ENCODE measurements at places on chromosomes 12 and 14. TPM values are rescaled to one million over a fixed set of nuclear protein-coding genes. Genes with fewer than 3 reads are reported as not detected.

DNA sequence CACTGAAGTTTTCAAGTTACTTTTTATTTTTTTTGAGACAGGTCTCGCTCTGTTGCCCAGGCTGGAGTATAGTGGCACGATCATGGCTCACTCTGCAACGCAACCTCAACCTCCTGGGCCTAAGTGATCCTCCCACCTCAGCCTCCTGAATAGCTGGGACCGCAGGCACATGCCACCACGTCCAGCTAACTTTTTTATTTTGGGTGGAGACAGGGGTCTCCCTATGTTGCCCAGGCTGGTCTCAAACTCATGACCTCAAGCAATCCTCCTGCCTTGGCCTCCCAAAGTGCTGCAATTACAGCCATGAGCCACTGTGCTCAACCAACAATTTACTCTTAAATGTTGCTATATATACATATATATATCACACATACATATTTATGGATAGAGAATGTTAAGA lies 27.4 kb upstream of the LGALS3 start:
- DNase-seq = no peak

Gene ATG2B
- total RNA-seq = 27.8 TPM

Gene RNASE7
- not detected for total RNA-seq

- DNase-seq = no peak
Measured at GRCh38 chr14:74259513-74259912, 20.3 kb downstream of the VSX2 start.

GRCh38 chr14:98896449-98896848 lies 375.5 kb downstream of the BCL11B start:
- DNase-seq = no peak

- no peak for DNase-seq
Measured at GRCh38 chr12:99997806-99998205, 13.1 kb upstream of the ANKS1B start.

DNA sequence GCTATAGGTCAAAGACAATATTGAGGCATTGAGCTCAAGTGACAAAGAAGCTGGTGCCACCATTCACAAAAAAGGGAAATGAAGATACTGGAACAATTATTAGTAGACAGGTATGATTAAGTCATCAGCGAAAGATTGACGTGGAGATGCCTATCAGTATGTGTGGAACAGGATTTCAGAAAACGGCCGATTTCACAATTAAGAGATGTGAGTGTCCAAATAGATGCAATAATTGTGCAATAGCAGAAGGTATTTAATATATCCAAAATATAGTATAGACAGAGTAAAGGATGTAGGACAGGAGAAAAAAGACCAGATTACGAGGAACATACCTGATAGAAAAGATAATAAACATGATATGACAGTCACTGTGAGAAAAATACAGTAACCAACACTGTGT lies 433.1 kb downstream of the C12orf50 start:
- no peak for DNase-seq

Gene KRT86
- total RNA-seq = 0.24 TPM

DNA sequence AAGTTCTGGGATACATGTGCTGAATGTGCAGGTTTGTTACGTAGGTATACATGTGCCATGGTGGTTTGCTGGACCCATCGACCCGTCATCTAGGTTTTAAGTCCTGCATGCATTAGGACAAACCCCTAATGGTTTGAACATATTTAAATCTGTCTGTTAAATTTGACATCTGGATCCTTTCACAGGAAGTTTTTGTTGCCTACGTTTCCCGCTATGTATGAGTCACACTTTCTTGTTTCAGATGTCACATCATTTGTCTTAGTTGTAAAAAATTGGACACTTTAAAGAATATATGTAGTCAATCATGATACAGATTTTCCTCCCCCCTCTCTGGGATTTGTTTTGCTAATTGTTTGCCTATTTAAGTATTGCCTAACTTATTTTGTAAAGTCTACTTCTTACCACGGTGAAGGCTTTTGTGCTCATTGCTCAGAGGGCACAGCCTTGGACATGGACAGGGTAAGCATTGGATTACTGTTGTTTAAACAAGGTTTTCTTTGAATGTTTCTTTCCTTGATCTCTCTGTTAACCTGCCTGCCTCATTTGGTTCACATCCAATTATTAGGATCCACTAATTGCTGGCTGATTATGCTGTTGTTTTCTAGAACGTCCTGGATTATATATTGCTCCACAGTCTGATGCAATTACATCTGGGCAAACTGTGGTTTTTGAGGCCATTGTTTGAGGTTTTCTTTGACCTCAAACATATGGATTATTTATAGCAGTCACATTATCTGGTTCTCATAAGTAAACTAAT lies 1441.4 kb downstream of the AACS start:
- no peak for DNase-seq

All from osteocyte (in vitro differentiated cells).